ENCODE measurements at places on chromosomes 11 and 22.

DNA sequence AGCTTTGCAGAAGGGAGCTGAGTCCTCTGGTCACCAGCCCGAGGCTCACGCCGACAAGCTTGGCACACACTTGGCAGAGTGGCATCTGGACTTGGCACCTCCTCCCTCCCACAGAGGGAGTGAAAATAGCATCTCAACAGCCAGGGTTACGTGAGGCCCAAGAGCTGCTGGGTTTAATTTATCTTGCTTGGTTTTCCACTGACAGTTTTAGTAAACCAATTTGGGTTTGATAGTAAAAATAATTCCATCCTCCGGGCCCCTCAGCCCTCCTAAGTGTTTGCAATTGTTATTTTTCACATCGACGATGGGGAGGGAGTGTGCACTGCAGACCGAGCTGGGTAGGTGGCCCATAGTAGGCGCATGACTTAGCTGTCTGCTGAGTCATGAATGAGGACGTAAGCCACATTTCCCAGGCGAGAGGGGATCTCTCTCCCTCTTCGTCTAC, 107.6 kb upstream of the ASPHD2 start:
- DNase-seq = no peak

DNA sequence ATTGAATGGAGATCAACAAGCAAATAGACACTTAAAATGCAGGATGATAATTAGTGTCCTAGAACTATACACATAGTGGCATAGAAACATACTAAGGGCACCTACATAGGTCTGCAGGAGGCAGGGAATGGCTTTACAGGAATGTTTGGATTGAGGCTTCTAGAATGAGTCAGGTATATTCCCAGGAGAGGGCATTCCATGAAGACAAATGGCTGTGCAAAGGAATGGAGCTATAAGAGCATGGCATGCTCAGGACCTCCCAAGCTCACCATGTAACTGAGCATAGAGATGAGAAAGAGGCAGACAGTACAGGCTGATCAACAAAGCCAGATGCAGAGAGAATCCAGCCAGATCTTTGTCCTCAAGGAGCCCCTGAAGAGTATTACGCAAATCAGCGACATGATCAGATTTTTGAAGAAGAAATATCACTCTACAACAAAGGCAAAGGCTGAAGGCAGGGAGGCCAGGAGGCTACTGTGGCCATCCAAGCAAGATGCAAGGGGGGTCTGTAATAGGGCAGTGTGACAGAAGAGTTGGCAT, 211.1 kb upstream of the MTNR1B start:
- no peak for DNase-seq

DNA sequence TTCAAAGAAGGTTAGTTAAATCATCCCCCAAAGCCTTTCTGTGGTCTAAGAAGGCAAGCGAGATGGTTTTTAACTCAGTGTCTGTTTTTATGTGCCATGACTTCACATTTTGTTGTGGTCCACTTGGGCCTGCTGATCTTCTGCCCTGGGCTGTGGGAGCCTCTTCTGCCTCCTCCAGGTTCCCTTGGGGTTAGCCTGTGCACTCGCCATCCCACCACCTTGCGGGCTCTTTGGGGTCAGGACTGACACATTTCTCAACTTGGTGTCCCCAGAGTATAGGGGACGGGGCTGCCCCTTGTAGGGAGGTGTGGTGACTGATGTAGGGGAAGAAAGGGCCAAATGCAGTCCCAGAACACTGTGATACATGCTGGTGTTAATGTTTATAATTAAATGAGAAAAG, 207.0 kb downstream of the TBC1D22A start:
- DNase-seq = no peak

GRCh38 chr11:128738942-128739341, 45.1 kb downstream of the FLI1 start:
- no peak for DNase-seq

- no peak for DNase-seq
These were observed 33.2 kb downstream of the RAB39A start for GRCh38 chr11:107961480-107961879.

DNA sequence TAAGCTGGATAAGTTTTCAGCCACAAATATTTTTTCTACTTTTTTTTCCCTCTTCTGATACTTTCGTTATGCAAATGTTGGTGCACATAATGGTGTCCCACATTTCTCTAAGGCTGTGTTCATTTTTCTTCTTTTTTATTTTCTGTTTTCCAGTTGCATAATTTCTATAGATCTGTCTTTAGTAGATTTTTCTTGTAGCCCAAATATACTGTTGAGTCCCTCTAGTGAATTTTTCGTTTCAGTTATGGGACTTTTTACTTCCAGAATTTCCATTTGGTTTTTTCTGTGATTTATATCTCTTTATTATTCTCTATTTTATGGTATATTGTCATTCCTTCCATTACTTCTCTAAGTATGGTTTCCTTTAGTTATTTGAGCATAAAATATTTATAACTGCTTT, 72.0 kb downstream of the SWAP70 start:
- DNase-seq = no peak

- no peak for DNase-seq
These were observed 149.8 kb downstream of the MPPED1 start for GRCh38 chr22:43561415-43562178.

DNA sequence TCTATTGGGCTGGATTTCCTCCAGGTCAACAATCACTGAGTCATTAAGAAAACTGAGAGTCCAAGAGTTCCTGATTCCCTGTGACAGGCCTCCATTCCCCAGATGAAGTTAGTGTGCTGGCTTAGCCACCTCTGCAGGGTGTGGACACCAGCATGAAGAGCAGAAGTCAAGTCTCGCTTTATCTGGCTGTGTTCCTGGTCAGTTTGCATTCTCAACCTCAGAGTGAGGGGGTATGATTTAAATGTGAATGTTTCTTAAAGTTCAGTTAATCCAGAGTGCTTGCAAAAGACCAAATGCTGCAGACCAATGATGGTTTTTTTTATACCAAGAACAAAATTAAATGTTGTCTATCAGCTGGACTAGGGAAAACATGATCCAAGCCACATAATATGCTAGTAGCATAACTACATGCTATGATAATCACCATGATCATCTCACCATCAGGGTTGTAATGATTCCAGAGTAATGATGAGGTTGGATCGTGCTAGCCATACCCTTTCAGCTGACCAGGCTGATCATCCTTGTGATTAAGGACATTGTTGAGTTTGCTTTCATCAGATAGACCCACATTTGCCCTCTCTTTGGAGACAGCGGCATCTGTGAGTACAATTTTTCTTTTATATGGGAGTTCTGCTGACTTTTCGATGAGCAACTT, 145.8 kb upstream of the ARHGAP20 start:
- DNase-seq = no peak

DNA sequence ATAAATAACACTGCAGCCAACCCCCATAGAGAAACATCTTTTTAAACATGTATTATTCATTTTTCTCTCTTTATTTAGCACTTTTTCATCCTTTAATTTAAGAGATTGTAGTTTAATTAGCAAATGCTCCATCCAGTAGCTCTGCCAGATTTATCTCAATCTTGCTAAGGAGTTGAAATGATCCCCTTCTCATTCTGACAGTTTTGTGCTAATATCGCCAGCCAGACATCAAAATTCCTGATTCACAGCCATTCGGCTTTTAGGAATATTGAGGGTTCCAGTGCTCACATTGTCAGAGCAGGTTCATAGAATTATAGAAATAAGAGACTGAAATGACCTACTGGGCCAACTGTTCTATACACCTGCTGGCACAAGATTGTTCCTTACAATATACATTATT, 77.8 kb downstream of the CASP12 start:
- DNase-seq = no peak

DNA sequence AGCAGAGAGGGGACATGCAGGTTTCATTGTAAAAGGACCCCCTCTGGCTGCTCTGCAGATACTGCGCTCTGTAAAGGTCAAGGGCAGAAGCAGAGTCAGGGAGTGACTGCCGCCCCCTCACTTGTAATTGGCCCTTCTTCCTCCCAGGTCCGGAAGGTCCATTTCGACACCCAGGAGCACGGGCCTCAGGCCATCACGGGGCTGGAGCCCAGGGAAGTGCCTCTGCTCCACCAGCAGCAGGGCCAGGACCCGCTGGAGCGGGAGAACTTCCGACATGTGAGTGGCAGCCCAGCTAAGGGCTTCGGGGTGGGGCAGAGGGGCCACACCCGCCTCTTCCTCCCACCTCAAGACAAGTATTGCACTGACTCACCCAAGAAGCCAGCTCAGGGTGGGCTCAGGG, 24.0 kb upstream of the LRRC10B start:
- DNase-seq = no peak

- no peak for DNase-seq
These were observed 51.1 kb downstream of the CLMP start for GRCh38 chr11:123143921-123144320.

- no peak for DNase-seq
These were observed 421.6 kb downstream of the METTL15 start for GRCh38 chr11:28529540-28530410.

DNA sequence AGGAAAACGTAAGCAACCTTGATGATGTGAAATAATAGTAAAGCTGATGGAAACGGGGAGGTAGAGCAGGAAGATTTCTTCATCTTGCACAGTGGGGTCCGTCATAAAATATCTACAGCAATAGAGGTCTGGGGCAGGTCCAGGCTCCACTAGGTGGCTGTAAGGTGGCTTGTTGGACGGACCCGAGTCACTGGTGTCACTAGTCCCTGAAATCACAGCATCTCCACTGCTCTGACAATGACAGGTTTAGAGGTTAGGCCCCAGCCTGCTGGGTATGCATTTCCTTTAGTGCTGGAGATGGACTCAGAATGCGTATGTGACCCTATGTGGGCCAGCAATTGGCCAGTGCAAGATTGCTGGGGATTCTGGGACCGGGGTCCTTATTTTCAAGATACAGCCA, 25.2 kb upstream of the CLDN5 start:
- no peak for DNase-seq

DNA sequence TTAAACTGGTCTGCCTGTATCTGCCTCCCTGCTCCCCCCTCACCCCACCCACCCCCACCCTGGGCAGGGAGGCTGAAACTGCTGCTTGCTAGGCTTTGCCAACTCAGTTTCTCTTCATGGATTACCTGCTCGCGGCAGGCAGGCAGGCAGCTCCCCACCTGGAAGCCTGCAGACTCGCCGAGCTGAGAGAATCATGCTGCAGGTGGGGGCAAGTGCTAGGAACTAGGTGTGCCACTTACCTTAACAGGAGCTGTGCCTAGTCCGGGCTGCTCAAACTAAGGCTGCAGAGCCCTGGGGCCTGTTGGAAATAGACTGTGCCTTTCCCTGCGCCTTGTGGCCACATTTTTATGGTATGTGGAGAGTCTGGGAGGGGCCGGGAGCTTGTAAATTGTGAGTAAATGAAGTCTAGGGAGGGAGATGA, 30.3 kb downstream of the MARK2 start:
- no peak for DNase-seq

DNA sequence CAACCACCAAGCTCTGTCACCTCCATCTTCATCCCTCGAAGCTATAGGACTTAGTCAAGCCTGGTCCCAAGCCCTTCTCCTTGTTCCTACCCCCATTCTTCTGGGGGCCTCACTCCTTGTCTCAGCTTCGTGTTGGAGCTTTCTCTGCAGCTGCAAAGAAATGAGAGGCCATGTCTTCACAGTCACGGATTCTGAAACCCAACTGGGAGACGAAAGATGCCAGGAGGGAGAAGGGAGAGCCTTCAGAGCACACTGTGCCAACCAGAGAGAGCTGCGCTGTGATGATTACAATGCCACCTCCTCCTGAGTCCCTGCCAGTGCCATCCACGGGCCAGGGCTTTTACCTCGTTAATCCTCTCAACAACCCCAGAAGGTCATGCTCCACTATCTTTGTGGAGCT, 469.3 kb downstream of the TBC1D22A start:
- DNase-seq = no peak

DNA sequence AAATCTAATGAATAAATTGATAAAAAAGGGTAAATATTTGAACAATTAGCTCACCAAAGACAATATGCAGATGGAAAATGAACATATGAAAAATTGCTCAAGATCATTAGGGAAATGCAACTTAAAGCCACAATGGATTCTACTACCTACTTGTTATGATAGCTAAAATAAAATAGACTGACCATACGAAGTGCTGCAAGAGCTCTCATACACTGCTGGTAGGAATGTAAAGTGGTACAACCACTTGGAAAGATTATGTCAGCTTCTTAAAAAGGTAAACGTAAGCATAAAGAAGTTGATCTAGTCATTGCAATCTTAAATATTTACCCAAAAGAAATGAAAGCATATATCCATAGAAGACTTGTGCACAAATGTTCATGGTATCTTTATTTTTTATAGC, 504.2 kb upstream of the ARHGAP42 start:
- DNase-seq = no peak

GRCh38 chr11:35579557-35580396, 38.5 kb upstream of the FJX1 start:
- DNase-seq = no peak

GRCh38 chr11:122137078-122137793, 21.2 kb upstream of the BLID start:
- no peak for DNase-seq

GRCh38 chr11:61601512-61601911, 20.6 kb upstream of the SYT7 start:
- no peak for DNase-seq

DNA sequence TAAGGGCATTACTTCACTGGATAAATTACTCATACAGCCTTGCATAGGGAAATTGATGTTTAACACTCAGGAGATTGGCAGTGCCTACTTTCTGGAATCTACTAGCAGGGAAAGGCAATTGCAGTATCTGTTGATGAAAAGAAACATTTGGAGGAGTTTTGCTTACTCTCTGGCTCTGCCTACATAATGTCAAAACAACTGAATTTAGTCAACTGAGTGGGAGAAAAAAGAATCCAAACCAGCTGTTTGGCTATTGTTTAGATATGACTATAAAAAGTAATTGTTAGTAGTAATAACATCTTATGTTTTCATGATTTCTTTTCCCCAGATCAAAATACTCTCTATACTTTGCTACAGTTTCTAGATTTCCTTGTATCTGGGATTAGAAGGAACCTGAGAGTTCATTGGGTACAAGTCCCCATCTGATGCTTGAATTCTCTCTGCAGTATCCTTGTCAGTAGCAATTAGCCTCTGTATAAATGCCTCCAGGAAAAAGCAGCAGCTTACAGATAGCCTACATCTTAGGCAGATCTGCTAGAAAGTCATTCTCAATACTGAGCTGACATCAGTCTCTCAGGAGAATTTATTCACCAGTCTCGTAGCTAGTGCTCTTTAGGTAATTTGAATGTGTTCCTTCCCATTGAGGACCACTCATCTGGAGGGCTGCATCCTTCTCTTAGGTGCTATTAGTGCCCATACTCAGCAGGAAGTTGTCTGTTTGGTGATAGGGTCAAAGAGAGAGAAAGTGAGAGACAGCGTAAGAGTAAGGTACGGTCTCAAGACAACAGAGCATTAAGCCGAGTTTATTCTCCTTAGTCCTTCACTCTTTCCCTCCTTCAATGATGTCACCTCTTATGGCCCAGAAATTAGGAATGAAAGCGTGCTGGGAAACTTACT, 185.9 kb upstream of the CCDC90B start:
- DNase-seq = no peak

- DNase-seq = no peak
These were observed 10.3 kb downstream of the PARVG start for GRCh38 chr22:44191036-44191454.

- no peak for DNase-seq
These were observed 47.1 kb downstream of the SLC22A12 start for GRCh38 chr11:64638018-64638665.

- no peak for DNase-seq
These were observed 607 bp downstream of the MRPL11 start for GRCh38 chr11:66437979-66438503.
